Posterior cingulate gyrus (tissue), 11 donors: ENCODE measurements at places on chromosomes 7 and 10.

- DNase-seq, result no peak
Measured at GRCh38 chr7:15218261-15218660, 315.7 kb upstream of the DGKB start.

DNA sequence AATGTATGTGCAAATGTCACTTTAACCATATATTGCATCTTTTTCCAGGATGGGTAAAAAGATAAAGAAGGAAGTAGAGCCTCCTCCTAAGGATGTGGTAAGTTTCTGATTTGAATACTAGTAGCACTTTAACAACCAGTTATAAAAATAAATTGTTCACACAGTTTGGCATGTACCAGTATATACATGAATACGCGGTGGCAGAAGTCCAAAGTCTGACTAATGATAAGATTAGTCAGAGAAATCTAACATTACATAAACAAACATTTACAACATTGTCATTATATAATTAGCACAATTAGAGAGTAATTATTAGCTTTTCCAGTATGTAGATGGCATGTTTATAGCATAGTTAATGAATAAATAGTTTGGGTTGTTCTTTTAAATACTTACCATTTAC is 4.1 kb downstream of the ARMC3 start:
- no peak for DNase-seq

GRCh38 chr10:133373174-133374090 is at the start of gene ECHS1:
TSS of gene ECHS1 (minus strand) at chr10:133373354. CDS start at chr10:133373333, 21 bp downstream.
- peak; percentile 96 for DNase-seq

GRCh38 chr10:118163217-118163616 is 116.5 kb upstream of the RAB11FIP2 start:
- DNase-seq, result no peak
